ENCODE measurements at places on chromosomes 7 and 10.

DNA sequence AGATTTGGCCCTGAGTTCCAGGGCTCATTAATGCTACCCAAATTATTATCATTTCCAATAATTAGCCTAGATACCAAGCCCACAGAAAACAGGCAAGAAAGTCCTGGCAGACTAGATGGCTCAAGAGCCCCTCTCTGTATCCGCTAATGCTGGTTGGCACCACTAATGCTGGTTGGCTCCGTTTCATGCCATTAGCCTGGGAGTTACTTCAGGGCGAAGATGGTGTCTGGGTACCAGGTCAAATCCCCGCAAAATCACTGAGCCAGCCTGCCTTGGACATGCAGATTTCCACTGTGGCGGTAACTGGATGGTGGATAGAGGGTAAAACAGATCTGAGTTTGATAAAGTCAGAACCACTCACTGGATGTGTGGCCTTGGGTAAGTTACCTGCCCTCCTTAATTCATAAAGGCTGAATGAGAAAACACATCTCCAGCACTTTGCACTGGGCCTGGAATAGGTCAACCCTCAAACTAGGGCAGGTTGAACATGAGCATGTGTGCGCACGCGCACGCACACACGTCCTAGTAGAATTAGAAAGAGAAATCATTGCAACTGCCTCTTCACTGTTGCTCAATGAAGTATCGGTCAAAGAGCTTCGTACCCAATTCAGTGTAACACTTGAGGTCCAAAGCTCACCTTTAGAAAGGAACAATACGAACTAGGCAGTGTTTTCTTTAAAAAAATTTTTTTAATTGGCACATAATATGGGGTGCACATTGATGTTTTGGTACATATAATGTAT lies 91.5 kb downstream of the PRPF18 start:
- DNase-seq, result no peak

DNA sequence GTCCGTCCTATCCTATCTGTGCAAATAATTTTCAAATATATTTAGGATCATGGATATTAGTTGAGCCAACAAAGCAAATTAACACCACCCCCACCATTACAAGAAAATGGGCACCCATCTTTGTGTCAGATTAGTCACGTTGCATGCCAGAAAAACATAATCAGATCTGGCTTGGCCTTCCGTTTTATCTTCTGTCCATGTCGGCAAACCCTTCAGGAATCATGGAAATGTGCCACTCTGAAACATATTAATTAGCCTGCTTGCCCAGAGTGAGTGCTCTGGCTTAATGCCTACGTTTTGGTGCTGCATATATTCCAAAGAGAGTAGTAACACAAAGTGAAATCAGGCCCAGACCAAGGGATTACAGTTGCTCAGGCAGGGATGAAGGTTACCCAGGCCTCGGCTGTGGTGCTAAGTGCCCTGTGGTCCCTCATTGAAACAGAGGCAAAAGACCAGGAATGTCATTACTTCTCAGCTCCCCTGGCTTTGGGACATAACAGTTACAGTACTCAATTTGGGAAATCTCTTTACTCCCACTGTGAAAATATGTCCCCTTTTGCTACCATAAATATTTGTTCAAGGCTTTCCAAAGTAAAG lies 154.0 kb upstream of the LSM8 start:
- DNase-seq, result no peak

GRCh38 chr10:84665883-84666463 lies 337.6 kb downstream of the CCSER2 start:
- DNase-seq, result no peak

GRCh38 chr10:88459530-88459929 lies 123.6 kb downstream of the RNLS start:
- no peak for DNase-seq

- no peak for DNase-seq
These were observed 19.0 kb upstream of the PDE1C start for GRCh38 chr7:32089256-32089655.

GRCh38 chr10:121597504-121598262 lies 561 bp downstream of the FGFR2 start:
- DNase-seq, result no peak

DNA sequence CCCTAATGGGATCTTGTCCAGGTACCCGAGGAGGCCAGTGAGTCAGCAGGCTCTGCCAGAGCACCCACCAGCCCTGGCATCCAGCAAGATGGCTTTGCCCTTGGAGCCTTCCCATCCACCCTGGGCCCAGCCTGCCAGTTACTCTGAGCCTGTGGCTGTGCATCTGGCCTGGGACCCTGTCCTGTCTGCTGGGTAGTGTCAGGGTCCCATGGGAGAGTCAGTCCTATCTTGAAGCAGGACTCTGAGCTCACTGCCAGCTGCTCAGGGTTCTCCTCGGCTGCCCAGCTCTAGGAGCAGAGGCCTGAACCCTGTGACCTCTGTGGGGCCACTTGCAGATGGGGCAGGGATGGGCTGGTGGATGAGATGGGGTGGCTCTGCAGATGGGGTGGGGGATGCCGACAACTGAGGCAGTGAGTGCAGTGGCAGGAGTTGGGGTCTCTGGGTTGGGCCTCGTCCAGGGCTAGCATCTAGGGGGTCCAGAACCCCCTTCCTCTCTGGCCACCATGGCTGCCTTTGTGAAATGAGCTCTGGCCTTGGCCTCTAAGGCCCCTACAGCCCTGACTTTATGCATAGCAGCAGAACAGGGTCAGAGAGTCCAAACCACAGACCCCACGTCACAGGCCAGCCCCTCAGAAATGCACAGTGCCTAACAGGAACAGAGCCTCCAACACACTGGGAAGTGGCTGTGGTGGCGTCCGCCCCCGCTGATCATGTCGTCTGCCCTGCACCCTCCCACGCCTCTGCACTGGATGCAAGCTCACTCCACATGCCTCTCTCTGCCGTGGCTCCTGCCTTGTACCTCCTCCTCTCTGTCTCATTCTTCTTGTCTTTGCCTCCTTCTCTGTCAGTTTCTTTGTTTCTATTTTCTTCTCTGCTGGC lies 88.1 kb upstream of the RET start:
- DNase-seq, result no peak

DNA sequence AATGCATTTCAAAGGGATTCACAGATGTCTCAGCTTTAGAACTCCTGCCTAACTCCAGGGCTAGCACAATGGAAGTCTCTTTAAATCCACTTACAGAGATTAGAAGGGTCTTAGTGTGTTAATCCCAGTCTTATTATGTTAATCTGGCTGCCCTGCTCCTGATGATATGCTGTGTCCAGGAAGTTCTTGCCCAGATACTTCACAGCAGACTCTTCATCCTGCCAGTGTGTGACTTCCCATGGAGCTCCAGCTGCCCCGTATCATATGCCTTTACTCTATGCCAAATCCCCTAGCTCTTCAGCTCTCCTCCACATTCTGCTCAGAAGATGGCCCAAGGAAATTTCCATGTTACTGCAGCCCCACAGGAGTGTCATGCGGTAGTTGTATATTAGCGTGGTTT lies 533.8 kb downstream of the GALNT17 start:
- DNase-seq, result no peak

DNA sequence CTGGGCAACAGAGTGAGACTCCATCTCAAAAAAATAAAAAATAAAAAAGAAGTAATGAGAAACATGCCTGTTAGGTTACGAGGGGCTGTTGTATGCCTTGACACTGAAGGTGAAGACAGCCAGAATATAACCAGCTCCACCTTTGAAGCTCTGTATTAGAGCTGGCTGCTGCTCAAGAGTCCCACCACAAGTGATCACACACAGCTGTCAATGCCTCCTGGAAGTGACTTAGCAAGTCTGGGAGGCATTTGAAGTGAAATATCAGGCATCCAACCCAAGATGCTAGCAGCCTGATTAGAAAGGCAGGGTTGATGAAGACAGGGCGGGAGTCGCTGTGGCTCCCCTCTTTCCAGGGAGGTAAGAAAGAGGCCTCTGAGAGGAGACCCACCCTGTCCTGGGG lies 34.1 kb upstream of the INPP5F start:
- DNase-seq, result no peak

GRCh38 chr7:55072251-55072650 lies 53.4 kb downstream of the EGFR start:
- DNase-seq, result no peak

DNA sequence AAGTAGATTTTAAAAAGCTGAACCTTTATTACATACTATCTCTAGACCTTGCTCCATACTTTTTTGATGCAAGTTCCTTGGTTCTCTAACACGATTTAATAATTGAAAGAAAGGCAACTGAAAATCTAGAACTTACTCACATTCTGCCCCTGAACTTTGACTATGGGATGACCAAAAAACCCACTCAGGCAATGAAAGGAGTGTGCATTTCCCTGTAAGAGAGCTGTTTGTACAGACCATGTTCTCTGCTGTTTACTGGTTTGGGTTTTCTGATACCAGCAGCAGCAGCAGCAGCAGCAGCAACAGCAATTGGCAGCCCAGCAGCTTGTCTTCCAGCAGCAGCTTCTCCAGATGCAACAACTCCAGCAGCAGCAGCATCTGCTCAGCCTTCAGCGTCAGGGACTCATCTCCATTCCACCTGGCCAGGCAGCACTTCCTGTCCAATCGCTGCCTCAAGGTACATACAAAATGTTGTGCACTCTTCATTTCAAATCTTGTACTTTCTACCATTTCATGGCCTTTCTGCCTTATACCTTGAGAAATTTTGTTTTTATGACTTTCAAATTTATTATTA lies 216.7 kb downstream of the FOXP2 start:
- DNase-seq, result no peak

DNA sequence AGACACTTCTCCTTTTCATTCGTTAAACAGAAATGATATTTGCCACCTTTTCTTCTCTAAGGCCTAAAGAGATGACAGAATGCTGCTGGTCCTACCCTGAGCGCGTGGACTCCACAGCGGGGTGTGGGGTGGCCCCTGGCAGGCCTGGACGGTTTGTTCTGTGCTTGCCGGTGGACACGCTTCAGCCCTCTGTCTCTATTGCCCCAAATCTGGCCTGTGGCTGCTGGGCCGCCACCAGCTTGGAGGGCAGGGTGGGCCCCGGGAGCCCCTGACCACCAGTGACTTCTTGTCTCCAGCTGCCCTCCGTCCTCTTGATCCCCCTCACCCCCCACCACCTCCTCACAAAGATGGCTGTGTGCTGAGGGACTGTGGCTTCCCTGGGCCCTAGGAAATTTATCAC lies 5.7 kb downstream of the CHST3 start:
- DNase-seq, result no peak

DNA sequence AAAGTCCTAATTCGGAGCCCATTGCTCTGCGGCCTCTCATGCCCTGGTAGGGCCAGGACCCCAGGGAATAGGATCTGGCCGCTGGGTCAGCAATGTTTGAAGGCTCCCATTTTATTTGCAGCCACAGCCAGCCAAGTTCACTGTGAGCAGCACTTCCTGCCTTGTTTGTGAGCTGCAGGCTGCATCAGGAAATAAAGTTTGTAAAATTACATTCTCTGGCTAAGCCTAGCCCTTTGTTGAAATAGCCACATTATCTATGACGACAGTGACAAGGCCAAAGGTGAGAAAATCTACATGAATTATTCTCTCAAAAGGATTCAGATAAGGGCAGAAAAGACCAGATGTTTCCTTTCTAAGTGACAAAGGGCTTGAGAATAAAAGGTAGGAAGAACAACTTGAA lies 23.7 kb upstream of the ITGB1 start:
- DNase-seq, result no peak

DNA sequence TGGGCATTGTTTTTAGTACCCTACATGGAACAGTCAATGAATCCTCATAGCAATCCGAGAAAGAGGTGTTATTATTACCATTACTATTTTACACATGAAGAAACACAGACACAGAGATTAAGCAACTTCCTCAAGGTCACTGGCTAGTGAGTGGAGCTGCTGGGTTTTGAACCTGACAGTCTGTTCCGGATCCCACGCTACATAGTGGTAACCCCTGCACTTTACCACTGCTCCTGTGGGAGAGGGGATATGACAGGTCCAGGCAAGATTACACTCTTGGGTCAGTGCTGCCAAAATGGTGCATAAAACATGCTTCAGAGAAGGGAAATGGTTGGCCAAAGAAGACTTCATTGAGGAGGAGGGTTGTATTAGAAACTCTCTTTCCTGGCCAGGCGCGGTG lies 185.7 kb downstream of the XPNPEP1 start:
- no peak for DNase-seq

GRCh38 chr7:149819961-149820340 lies 18.2 kb upstream of the ZNF862 start:
- DNase-seq, result no peak

DNA sequence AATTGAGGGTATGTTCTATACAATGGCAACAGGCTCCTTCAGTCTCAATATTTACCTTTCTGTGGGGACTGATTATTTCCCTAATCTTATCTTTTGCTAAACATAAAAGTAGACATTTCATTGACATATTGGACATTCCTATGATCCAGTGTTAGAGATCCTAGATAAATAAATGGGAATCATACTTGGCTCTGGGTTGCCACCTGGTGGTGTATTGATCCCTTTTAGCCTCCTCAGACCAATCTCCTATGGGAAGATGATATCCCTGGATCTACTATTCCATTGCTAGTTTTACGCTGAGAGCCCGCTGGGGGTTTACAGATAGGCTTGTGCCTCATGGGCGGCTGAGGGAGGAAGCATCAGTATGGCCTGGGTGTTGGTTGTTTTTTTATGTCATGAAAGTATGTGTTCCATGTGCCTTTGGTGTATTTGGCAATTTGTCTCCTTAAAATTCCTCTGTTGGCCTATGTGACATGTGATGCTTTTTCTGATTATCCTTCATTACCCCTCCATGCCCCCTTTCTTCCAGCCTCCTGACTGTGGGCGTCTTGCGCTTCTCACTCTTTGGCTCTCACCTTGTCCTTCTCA lies 18.8 kb downstream of the CELF2 start:
- no peak for DNase-seq

GRCh38 chr10:20912969-20913368 lies 15.9 kb upstream of the NEBL start:
- no peak for DNase-seq

DNA sequence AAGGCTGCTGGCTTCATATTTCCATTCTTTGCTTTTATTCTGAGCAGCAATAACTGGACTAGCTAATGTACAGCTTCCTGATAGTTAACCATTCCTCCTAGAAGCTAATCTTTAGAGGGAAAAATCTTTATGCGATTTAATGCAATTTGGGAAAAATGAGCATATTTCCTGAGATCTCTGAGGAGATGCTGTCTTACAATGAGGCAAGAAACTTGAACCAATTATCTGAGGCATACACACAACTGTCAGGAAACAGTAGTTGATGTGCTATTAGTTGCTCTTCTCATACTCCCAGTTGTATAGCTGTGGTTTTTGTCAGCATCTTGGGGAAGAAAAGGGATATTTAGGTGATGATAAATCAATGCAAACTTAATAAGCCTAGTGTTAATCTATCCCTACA lies 265.9 kb downstream of the NEBL start:
- DNase-seq, result no peak

DNA sequence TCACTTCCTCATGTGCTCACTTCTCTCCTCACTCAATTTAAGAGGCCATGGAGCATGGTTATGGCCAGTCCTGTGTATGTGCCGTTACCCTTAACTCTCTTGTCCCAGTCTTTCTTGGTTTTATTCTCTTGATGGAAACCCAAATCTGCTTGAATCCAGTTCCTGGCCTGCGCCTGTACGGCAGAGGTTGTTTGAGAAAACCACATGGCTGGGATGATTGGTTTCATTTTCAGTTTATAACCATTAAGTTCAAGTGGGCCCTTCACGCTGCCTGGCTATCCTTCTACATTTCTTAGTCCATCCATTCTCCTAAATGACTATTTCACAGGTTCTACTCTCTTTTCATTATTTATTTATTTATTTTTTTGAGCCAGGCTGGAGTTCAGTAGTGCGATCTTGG lies 1.6 kb upstream of the ZNF239 start:
- no peak for DNase-seq

Measured in stimulated activated CD8-positive, alpha-beta memory T cell treated with anti-CD3 and anti-CD28 coated beads, Interleukin-15, amount 100 ng/mL, for 48 hours (primary cell).